ENCODE measurements at places on chromosomes 2 and 18. TPM values are rescaled to one million over a fixed set of nuclear protein-coding genes. Genes with fewer than 3 reads are reported as not detected.

The TFPI gene
- total RNA-seq, result 292 TPM

The LBX2 gene
- total RNA-seq, result 2.9 TPM

The GALNT13 gene
- total RNA-seq, result 17.2 TPM

The DCDC2C gene
- not detected for total RNA-seq

The TTC39C gene
- total RNA-seq, result 27.5 TPM

The GMPPA gene
- total RNA-seq, result 63.9 TPM

The GPR35 gene
- 0.74 TPM for total RNA-seq

The SERPINB5 gene
- 0.14 TPM for total RNA-seq

The MROH2A gene
- total RNA-seq, result under 0.01 TPM

The DOK6 gene
- 7.3 TPM for total RNA-seq

The TRPM8 gene
- under 0.01 TPM for total RNA-seq

The CELF4 gene
- total RNA-seq, result not detected

The C18orf54 gene
- total RNA-seq, result 1.3 TPM

Data from smooth muscle cell of bladder (primary cell).